T-helper 2 cell (primary cell): ENCODE measurements at places on chromosomes 4 and X.

DNA sequence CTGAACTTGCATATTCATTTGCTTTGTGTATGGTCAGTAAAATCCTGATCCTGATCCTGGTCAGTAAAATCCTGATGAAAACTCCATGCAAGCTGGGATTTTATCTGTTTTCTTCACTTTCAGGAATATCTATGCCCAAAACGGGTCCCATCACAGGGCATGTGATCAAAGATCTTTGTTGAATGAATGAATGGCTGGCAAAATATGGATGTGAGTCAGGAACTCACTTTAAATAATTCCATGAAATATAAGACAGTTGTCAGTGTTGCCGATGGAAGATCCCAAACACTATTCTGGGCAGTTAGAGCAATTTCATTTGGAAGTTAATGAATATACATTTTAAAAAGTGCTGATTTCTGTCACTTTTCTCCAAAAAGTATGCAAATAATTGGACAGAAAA is 598.4 kb downstream of the GBA3 start:
- no peak for DNase-seq

DNA sequence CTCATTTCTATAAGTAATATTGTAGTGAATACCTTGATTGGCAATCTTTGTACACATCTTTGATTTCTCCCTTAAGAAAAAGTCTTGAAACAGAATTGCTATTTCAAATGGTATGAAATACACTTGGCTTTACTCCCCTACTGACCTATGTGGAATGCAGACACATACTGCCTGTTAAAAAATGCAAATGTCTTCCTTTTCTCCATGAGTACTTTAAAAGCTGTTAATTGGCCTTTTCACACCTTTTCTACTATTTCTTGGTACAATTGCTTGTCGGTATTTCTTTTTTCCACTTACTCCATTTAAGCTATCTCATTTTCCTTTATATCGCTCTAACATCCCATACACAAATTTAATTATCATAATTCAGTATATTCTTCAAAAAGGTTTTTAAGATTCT is 87.2 kb downstream of the FRYL start:
- no peak for DNase-seq

DNA sequence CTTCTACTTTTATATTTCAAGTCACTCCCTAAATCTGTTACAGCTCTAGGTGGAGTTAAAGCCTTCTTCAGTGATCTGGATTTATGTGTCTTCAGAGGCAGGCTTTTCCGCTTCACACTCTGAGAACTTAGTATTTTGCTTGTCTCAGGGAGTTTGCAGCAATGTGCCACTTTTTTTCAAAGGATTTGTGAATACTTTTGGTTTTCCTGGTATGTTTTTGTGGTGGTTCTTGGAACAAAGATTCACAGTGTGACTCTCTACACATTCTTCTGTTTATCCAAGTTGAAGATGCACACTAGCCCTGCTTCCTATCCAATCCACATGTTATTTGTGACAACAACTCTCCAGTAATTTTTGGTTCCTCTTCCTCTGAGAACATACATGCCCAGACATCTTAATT is 1253.7 kb downstream of the TECRL start:
- no peak for DNase-seq

DNA sequence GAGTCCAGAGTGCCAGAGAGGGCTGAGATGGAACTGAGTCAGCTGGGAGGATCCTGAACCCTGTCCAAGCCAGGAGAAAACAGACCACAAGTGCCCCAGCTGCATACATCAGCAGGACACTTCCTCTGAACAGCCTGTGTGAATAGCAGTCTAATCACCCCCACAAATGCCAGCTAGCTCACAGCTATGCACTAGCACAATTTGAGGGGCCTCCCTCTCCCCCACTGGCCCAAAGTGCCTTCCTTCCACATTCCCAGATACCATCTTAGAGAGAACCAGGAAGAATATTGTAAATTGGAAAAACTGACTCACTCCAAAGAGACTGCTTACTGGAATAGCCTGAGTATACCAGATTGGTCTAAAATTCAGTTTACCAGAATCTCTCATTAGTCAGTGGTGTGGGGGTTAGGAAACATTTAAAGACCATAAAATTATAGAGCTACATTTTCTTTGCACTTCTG is 292.6 kb upstream of the KLF3 start:
- no peak for DNase-seq
